ENCODE measurements at places on chromosomes 12 and 14.

GRCh38 chr14:79281244-79282152 is 929.8 kb downstream of the DIO2 start:
- no peak for DNase-seq

GRCh38 chr12:132078190-132078589 is 65.9 kb downstream of the DDX51 start:
- DNase-seq, result no peak

DNA sequence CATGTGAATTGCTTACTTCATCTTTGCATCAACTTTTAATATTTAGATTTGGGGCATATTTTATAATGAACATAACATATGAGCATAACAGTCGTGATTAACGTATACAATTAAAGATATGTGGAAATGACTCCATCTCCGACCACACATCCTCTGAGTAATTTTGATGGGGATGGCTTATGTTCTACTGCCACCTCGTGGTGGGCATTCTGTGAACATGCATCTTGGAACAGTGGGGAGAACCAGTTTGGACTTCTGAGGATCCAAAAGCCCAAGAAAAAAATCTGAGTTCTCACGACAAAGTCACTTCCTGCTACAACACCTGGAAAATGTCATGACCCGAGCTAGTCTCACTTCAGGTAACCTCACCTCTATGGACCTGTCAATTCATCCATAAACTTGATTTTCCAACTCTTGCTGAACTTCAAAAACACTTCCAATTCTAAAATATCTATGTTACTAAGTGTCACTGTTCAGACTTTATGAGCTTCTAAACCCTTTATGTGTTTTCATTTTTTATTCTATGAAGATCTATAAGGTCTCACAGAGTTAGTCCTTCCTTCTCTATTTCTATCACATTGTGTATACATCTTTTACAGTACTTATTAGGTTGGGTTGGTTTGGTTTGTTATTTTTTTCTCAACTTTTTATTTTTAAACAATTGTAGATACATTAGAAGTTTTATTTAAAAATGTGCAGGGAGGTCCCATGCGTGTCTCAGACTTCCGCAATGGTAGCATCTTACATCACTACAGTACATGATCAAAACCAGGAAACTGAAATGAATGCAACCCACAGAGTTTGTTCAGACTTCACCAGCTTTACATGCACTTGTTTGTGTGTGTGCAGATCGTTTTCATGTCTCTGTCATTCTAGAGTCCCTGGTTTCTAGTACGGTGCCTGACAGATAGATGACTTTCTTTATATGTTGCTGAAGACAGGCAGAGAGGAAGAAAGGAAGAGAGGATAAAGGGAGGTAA is 38.2 kb upstream of the STAB2 start:
- peak; percentile 81 for DNase-seq

GRCh38 chr12:111766608-111767361 is at the start of gene ALDH2:
ALDH2 (plus strand) TSS chr12:111766933; CDS start chr12:111766983, 50 bp downstream.
- peak; percentile 86 for DNase-seq

- no peak for DNase-seq
These were observed 6.5 kb upstream of the OR4E1 start for GRCh38 chr14:21680072-21680471.

DNA sequence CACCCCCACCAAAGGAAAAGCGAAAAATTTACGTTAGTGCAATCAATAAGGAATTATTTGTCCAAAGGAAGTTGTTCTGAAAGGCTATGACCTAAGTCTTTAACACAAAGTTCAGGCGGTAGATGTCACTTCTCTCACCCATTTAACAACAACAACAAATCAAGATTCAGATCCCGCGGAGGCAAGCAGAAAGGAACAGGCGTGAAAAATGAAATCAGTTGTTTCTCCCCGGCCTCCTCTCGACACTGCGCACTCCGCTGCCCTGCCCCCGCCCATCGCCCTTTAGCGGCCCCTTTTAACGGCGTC is 1.4 kb downstream of the DENND5B start:
- DNase-seq, result no peak

GRCh38 chr12:53241623-53242412 is 9.8 kb upstream of the RARG start:
- no peak for DNase-seq

DNA sequence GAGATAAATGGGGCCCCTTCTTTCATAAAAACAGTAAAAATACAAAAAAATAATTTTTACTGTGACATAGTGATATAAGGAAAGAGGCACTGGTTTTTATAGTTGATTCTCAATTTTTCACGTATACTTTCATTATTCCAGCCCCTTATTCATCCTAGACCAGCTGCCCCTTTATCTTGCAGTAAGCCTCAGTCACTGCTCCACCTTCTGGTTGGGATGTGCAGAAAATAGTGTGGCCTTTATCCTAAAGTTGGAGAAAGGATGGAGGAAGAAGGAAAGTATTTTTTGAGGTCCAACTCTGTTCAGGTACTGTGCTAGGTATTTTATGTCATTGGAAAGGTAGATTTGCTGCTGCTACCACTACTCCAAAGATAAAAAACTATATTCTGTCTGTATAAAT is 172.7 kb downstream of the ANO6 start:
- DNase-seq, result peak; percentile 46

- no peak for DNase-seq
These were observed 42.1 kb downstream of the SEC23A start for GRCh38 chr14:39060818-39061437.

- DNase-seq, result no peak
These were observed 38.4 kb downstream of the ZFHX2 start for GRCh38 chr14:23513005-23513817.

DNA sequence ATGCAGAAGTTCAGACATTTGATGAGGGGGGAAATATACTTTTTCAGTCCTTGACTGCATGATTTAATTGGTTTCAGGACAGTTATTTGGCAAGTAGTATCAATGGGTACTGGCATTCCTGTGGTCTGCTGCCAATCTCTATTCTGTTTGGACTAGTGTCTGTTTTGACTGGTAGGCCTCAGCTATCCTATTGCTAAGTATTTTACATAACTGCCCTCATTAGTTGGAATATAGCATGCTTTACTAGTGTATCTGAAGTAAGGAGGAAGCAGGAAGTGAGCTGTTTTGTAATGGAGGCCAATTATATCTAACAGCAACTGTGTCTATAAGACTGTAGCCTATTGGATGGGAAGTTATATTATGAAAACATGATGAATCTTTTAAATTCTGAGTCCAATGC is 104.3 kb downstream of the FLRT2 start:
- DNase-seq, result no peak

GRCh38 chr12:114163771-114164170 is 197.6 kb upstream of the RBM19 start:
- DNase-seq, result no peak

DNA sequence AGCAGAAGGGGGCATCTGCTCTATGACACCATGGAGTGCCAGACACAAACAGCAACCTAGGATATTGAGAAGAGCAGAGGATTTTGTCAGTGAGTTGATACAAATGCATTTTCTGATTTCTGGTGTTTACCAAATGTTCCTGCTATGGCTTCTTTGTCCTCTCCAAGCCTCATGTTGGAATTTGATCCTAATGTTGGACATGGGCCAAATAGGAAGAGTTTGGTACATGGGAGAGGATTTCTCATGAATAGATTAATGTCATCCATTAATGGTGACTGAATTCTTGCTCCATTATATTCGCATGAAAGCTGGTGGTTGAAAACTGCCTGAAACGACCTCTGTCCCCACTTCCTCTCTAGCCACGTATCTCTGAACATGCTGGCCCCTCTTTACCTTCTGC is 1002.2 kb upstream of the FLRT2 start:
- DNase-seq, result no peak

- peak; percentile 9 for DNase-seq
These were observed 97.1 kb downstream of the MYF5 start for GRCh38 chr12:80813820-80814219.

DNA sequence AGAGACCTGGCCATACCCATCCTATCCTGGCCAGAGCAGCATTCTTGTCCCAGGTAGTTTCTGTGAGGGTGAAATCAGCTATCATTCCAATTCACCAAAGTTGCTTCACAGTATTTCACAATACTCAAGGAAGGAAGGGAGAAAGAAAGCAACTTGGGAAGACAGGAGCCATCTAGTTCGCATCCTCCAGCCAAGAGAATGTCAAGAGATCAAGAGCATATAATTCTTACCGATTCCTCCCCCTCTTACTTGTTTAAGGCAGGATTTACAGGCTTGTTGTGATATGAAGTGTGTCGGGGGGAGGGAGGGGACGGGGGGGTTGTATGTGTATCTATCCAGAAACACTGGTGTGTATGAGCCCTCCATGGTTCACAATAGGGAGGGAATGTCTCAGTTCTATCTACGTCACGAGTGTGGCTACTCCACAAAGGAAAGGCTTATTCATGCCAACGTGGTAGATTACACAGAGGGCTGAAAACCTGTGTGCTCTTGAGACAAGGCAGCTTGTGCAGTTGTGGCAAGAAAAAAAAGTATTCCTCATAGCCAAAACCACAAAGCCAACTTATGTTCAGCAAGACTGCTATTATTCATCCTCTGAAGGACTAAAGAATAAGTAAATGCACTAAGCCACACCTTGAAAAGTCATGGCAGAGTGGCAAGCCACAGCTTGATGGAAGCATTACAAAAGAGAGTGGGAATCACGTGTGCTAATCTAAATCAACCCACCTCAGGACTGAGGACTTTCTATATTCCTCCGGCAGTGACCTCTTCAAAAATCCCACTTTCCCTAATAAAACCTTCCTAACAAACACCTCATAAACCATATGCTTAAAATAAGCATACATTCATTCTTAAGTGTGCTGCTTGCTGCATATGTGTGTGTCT is 35.0 kb downstream of the CORO1C start:
- no peak for DNase-seq

- peak; percentile 15 for DNase-seq
These were observed 1086.5 kb downstream of the SLC6A15 start for GRCh38 chr12:83826112-83826511.

DNA sequence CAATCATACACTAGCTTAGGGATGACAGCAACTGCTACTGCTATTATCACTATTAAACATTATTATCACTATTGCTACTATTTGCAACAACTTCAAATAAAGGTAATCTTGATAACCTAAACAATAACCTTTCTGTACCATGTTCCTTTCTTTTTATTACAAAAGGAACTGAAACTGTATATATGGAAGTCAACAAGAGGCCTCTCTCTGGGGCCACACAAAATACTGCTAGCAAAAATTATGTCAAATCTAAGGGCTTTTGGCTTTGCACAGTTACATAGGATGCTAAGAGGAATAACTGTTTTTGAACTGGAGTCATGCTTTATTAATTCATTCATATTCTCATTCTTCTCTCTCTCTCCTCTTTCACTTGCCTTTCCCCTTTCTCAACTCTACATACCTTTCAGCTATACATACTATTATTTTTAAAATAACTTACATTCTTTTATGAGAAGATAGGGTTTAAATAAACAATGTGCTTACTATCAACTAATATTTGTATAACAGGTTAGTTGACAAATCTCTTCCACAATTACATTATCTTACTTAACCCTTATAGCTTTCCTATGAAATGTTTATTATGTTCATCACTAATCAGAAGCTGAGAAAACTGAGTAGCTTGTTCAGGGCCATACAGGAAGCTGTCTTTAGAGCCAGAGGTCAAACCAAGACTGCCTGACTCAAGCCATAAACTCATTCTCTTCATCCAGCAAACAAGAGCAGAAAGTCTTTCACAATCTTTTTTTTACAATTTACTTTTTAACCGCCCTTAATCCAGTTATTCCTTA is 25.7 kb downstream of the SPTSSA start:
- DNase-seq, result no peak

DNA sequence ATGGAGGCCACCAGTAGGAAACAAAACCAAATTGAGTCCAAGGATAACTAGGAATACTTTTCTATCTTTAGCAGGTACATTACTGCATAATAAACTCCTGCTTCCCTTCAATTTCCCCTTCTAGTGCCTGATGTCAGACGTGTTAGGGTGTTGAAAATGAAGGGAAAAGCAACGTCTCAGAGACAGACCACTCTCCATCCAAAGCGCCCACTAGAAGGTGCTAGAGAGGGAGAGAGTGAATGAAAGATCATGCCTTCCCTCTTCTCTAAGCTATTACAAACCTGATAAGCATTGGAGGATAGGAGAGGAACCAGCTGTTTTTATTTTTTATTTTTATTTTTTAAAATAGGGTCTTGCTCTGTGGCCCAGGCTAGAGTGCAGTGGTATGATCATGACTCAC is 64.1 kb downstream of the ZNF641 start:
- no peak for DNase-seq

- DNase-seq, result no peak
These were observed 28.2 kb downstream of the GTF2A1 start for GRCh38 chr14:81192594-81192993.

GRCh38 chr12:4289231-4289878 is 15.8 kb downstream of the CCND2 start:
- no peak for DNase-seq

DNA sequence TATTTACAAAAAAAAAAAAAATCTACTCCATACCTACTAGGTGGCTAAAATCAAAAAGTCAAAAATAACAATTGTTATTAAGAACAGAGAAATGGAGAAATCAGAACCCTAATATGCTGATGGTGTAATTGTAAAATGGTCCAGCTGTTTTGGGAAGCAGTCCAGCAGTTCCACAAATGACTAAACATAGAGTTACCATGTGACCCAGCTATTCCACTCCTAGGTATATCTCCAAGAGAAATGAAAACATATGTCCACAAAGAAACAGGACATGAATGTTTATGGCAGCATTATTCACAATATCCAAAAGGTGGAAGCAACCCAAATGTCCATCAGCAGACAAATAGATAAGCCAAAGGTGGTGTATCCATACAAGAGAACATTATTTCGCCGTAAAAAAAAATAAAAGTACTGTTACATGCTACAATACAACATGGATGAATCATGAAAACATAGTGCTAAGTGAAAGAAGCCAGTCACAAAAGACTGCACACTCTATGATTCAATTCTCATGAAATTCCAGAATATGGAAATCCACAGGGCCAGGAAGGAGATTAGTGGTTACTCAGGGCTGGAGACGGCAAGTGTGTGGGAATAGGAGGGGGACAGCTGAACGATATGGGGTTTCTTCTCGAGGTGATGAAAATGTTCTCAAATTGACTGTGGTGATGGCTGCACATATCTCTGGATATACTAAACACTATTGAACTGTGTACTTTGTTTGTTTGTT is 9.1 kb upstream of the DPF3 start:
- no peak for DNase-seq

DNA sequence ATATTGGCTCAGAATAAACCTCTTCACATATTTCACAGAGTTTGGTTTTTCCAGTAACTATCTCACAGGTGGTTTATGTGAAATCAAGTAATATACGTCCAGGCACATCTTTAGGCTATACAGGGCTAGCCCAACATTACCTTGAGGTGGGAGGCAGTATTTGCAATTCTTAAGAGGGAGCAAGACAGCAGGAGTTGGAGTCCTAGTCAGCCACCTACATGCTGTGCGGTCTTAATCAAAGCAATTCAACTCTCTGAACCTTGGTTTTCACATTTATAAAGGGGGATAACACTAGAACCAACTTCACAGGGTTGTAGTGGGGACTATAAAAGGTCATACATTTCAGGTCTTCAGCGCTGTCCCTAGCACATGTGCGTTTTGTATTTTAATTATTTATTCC is 73.5 kb upstream of the FICD start:
- no peak for DNase-seq

GRCh38 chr12:33265900-33266299 is 173.7 kb downstream of the SYT10 start:
- no peak for DNase-seq

GRCh38 chr14:64407329-64407728 is 19.2 kb downstream of the MTHFD1 start:
- no peak for DNase-seq

- no peak for DNase-seq
These were observed 18.9 kb downstream of the FOS start for GRCh38 chr14:75297411-75298040.

Measured in SK-N-DZ (cell line).